Stimulated activated CD8-positive, alpha-beta memory T cell treated with anti-CD3 and anti-CD28 coated beads, Interleukin-7, amount 100 ng/mL, for 48 hours (primary cell): ENCODE measurements at places on chromosomes 13 and 19.

DNA sequence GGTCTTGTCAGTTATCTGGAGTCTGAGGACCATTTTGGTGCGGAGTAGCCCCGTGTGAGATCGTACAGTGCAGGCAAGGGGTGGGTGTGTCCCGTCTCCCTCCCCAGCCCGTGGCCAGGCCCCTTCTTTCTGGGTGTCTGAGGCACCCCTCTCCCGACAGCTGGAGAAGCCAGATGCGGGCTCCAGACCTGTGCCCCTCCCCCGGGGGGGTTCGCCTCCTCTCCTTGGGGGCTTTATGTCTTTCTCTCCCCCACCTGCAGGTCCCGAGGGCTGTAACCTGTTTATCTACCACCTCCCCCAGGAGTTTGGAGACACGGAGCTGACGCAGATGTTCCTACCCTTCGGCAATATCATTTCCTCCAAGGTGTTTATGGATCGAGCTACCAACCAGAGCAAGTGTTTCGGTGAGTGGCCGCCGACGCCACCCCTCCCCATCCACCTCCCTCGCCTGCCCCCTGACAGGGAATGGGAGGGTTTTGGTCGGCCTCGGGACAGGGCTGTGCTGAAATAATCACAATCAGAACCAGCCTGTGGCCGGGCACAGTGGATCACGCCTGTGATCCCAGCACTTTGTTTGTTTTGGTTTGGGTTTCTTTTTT lies 65.6 kb downstream of the CELF5 start:
- no peak for DNase-seq

GRCh38 chr19:31104451-31104850 lies 244.8 kb downstream of the TSHZ3 start:
- DNase-seq = no peak

GRCh38 chr13:99322297-99323103 lies 15.3 kb upstream of the GPR183 start:
- DNase-seq = no peak

GRCh38 chr13:98524391-98524790 lies 52.5 kb downstream of the STK24 start:
- DNase-seq = no peak

DNA sequence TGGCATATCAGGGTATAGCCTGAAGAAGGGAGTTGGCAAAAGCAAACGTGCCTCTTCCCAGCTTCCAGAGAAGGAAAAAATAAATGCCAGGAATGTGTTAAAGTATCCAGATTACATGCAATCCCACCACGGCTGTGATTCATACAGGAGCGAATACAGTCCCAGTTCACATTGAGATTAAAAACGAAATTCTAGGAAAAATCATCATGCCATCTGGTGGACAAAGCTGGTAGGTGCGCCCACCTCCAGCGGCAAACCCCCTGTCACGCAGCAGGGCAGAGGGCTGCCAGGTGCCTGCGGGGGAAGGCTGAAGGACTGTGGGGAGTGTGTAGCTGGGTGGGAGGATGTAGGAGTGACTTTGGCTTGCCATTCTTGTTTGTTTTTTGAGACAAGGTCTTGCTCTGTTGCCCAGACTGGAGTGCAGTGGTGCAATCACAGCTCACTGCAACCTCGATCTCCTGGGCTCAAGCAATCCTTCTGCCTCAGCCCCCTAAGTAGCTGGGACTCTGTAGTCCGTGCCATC lies 6.4 kb upstream of the DMWD start:
- DNase-seq = no peak

- DNase-seq = no peak
These were observed 63.1 kb downstream of the COG3 start for GRCh38 chr13:45527699-45528462.

DNA sequence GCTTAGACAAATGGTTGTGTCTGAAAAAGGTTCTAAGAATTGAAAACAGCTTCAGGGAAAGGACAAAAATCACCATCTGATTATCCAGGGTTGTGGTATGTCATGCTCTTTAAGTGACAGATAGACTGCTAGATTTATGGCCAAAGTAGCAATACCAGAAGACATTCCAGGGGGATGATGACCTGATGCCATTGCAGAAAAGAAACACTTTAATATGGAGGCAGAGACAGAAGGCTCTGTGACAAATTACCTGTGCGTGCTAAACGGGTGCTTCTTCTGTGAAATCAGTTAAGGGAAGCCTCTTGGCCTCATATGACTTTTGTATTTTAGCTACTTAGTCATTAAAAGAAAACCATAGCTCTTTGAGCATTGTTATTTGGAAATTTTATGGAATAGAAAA lies 144.3 kb upstream of the RNF113B start:
- no peak for DNase-seq

- DNase-seq = peak; percentile 62
These were observed 28.3 kb downstream of the PIP5K1C start for GRCh38 chr19:3671680-3672574.

DNA sequence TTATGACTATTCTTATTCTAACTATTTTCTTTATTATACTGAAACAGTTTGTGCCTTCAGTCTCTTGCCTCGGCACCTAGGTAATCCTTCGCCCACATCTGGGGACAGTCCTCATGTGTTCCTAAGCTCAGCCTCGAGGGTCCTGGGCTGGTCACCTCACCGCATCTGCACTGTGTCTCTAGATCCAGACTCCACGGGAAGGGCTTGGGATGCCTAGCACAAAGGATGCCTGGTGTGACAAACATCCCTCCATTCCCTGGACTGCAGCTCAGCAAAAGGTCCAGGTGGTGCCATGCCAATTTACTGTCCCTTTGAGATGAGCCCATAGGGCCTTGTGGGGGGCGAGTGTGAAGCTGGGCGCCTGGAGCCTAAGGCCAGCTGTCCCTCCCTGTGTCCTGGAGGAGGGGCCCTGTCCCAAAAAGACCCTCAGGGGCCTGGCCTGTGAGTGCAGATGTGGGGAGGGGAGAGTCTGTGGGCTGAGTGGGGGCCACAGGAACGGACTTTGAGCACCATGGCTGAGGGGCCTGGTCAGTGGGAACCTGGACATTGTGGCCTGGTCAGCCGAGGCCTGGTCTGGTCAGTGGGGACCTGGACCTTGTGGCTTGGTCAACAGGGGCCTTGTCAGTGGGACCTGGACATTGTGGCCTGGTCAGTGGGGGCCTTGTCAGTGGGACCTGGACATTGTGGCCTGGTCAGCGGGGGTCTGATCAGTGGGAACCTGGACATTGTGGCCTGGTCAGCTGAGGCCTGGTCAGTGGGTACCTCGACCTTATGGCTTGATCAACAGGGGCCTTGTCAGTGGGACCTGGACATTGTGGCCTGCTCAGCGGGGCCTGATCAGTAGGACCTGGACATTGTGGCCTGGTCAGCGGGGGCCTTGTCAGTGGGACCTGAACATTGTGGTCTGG lies 45.1 kb upstream of the TPM4 start:
- DNase-seq = no peak

DNA sequence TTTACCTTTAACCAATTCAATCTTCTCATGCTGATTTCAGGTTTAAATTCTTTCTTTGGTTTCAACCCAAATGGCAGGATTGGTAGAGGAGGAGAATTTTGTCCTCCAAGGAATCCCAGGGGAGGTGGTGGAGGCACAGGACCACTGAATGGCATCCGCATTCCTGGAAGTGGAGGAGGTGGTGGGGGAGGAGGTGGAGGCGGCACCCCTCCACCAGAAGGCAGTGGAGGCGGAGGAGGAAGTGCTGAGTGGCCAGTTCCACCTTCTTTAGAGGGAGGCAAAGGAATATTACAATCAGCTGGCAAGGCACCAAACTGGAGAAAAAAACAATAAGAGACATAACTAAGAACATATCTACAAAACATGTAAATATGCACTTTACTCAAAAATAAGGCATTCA lies 192.9 kb downstream of the DIAPH3 start:
- DNase-seq = no peak

DNA sequence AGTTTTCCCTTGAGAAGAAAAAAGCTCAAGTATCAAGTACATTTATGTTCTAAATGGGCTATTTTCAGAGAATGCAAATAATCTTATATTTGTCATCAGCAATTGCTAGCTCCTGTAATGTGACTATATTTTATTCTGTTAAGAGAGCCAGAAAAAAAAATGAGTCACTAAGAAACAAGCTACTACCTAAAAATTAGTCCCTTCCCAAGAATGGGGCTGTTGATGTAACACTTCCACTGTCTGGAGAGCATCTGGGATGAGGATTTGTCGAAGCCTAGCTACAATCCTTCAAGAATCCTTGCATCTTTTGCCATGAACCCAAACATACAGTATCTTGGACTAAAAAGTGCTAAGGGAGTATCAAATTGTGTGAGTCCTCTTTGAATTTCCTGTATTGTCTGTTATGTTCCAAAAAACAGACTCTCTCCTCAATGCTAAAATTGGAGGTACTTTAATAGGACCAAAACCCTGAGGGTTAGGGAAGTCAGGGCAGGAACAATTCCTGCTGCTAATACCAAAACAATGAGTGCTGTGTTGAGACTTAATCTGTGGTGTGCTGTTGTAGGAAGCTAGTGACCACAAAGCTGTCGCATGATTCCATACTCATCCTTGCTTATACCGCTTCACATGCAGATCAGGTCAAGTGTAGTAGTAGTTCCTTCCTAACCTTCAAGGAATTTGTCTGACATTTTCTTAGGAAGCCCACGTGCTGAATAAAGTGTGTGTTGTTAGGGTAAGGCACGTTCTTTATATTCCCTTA lies 4.9 kb upstream of the ZC3H13 start:
- DNase-seq = no peak

GRCh38 chr19:6172074-6172863 lies 36.8 kb downstream of the ACSBG2 start:
- no peak for DNase-seq

GRCh38 chr13:88649855-88650254 lies 978.7 kb downstream of the SLITRK5 start:
- no peak for DNase-seq

GRCh38 chr13:76874479-76874878 lies 11.7 kb downstream of the KCTD12 start:
- no peak for DNase-seq

GRCh38 chr13:53775807-53776206 lies 747.2 kb downstream of the OLFM4 start:
- no peak for DNase-seq

- no peak for DNase-seq
These were observed 3.6 kb upstream of the A1BG start for GRCh38 chr19:58356766-58357480.

DNA sequence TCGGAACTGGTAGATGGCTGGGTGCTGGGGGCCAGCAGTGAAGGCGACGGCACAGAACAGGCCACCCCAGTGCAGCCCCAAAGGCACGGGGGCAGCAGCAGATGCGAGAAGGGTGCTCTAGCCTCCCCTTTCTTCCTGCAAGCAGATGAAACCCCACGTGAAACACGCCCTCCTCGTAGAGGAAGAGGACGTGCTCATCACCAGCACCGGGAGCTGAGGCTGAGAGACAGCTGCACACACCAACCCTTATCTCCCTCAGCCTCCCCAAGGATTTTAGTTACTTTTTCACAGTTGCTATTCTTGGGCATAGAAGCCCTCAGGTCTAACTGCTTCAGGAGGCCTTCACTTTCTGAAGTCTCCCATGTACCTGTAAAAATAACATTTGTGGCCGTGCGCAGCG lies 11.9 kb downstream of the ZNF787 start:
- no peak for DNase-seq

DNA sequence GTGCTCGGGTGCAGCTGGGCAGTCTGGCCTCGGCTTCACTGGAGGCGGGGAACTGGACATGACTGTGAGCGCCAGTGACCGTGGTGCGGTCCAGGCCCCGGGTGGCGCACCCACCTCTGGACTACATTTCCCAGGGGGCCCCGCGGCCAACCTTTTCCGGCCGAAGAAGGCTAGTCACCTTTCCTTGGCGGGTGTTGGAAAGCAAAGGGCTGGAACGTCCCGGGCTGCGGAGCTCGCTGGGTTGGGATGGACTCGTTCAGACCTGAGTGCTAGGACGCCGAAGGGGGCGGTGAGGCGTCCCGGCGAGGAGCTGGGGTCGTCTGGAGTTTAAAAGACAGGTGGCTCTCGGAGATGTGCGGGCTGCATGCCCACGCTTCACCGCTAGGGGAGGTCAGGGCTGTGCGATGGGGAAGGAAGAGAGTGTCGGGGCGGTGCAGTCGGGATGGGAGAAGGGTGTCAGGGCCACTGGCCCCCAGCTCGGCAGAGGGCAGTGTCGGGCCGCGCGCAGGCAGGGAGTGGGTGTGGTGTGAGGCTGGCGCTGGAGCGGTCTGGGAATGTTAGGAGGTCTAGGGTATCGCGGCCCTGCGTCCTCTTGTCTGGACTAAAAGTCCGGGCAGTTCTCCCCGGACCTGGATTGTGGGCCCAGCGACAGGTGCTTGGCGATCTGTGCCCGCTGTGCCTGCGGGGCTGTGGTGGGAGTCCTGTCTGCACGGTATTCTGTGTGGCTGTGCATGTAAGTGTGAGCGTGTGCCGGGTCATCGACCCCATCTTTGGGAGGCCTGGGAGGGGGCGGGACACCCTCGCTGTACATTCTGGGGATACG lies 57.1 kb downstream of the ZNF568 start:
- DNase-seq = peak; percentile 50

DNA sequence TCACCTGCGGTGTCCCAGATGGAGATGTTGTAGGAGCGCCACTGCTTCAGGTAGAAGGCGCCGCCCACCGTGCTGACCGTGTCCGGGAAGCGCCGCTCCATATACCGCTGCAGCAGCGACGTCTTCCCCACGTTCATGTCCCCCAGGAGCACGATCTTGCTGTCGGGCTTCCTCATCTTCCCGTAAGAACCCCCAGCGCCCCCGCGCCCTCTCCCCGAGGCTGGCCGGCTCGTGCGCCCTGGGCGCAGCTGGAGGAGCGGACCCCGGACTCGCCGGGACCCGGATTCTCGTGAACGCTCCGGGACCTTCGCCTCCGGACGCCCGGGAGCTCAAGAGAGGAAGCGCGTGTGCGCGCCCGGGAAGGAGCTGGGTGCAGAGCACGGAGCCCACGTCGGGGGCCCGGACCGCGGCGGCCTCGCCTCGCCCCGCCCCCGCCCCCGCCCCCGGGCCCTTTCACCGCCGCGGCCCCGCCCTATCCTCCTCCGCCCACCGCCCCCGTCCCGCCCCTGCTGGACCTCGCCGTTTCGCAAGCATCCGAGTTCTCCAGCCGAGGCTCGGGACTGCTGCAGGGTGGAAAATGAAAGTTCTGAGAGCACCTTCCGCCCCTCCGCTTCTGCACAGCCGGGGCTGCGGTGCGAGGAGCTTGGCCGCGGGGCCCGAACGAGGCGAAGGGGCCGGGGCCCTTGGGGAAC lies at the start of gene RAB20:
Gene RAB20, minus strand, starts transcription at position 379 of the 692 bp plus-strand sequence. Its CDS starts 203 bp downstream, at position 176.
- peak; percentile 27 for DNase-seq

DNA sequence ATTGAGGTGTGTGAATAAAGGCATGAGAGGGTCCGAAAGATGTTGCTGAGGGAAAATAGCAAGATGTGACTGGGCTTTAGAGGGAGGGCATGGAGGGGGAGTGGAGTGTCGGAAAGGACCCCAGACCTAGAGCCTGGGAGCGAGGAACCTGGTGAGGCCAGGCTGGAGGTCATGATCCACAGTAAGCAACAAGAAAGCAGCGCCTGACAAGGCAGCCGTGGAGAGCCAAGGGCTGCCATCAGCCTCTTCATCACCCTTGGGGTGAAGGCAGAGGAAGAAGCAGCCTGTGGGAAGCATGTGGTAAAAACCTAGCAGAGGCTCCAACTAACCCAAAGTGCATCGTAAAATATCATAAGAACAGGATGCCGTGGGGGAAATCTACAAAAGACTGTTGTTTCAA lies 162.8 kb upstream of the SOX1 start:
- DNase-seq = no peak

GRCh38 chr19:35458731-35459391 lies 10.8 kb downstream of the FFAR2 start:
- no peak for DNase-seq
